ENCODE measurements at places on chromosomes 2 and 18.
A peak's percentile ranks its signal among the peaks of the same experiment; 100 is the strongest.

- DNase-seq, result peak; percentile 24
These were observed 126.6 kb upstream of the PPP1CB start for GRCh38 chr2:28624793-28625701.

GRCh38 chr2:234631646-234632514 is 135.0 kb upstream of the ARL4C start:
- no peak for DNase-seq

- DNase-seq, result no peak
These were observed 287.6 kb downstream of the MYCN start for GRCh38 chr2:16227811-16228462.

DNA sequence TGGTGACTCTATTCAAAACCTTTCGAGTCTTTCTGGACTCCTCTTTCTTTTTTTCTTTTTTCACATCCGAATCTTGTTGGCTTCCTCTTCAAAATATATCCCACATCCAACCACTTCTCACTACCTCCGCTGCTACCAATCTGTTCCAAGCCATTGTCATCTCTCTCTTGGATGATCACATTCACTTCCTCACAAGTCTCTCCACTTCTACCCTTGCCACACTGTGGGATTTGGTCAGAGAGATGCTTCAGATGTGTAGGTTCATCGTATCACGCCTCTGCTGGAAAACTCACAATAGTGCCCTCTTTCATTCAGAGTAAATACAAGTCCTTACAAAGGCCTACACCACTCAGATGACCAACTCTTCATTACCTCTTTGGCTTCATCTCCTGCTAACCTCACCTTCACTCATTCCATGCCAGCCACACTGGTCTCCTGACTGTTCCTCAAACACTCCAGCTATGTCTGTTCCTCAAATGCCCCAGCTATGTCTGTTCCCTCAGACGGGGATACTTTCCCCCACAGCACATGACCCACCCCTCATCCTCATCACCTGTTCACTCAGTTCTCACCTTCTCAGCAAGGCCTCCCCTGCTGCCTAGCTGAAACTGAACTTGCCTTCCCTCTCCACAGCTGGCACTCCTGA is 67.2 kb upstream of the PELI1 start:
- no peak for DNase-seq

- no peak for DNase-seq
These were observed 2.1 kb downstream of the PPP3R1 start for GRCh38 chr2:68250196-68250595.

DNA sequence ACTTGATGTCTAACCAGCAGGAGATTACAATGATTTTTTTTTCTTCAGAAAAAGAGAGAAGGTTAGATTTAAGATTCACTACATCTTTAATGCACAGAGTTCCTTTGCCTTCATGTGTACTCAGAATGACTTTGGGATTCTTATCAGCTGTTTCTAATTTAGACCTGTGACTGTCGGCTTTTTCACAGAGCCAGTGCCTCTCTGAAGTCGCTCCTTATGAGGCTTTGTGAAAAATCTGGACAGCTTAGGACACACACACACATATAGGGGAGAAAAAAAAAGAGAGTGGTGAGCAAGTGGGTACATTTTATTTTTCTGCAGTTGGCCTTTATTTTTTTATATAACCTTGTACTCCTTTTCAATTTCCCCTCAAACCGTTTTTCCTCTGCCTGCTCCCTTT is 893.1 kb upstream of the CELF4 start:
- no peak for DNase-seq

- DNase-seq, result no peak
These were observed 682.0 kb downstream of the SATB2 start for GRCh38 chr2:198775737-198776136.

DNA sequence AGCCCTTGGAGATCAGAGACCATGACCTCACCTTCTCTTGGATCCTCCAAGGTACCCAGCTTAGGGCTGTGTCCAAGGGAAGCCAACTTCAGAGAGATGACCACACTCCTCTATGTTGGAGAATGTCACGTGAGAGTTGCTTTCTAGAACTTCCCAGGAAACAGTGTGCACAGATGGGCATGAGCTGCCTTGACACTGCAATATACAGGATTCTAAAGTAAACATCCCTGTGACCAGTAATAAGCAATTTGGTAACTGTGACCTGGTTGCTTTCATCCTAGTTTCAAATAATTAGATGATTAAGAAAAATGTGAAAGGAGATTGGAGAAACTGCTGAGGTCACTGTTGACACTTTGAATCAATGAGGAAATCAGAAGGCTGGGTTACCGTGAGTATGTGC is 181.1 kb upstream of the EPAS1 start:
- no peak for DNase-seq

DNA sequence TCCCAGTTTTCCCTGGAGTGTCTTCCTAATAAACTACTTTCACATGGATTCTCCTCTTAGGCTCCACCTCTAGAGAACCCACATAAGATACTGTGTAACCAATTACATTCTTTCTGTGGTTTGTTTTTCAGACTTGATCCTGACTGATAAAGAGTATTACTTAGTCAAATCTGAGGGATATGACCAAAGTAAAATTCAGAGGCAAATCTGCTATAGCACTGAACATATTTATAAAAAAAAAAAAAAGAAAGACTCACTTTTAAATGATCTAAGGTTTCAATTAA is 13.9 kb downstream of the CKAP2L start:
- no peak for DNase-seq

- DNase-seq, result no peak
These were observed 190.1 kb downstream of the TTC32 start for GRCh38 chr2:19711470-19712372.

DNA sequence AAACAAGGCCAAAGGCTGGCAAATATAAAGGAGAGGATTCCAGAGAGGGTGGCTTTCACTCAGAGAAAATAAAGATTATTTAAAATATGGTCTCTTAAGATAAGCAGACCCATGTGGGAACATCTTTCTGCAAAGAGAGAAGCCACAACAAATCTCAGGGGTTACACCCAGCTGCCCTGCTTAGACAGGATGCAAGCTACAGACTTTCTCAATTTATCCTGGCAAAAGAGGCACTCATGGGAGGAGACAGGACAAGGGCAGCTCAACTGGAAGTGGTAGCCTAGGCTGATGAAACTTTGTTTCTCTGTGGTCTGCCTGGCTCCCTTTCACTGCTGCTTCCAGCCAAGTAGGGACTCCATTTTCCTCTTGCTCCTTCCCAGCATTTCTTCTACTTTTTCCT is 25.9 kb upstream of the SULT1C4 start:
- no peak for DNase-seq

- no peak for DNase-seq
These were observed 900.7 kb upstream of the SOX11 start for GRCh38 chr2:4791488-4791887.

GRCh38 chr2:79155826-79156476 is 3.6 kb downstream of the REG3A start:
- no peak for DNase-seq

GRCh38 chr2:79512442-79513401 is at the start of gene CTNNA2:
TSS of gene CTNNA2 (plus strand) at chr2:79513051.
- no peak for DNase-seq

DNA sequence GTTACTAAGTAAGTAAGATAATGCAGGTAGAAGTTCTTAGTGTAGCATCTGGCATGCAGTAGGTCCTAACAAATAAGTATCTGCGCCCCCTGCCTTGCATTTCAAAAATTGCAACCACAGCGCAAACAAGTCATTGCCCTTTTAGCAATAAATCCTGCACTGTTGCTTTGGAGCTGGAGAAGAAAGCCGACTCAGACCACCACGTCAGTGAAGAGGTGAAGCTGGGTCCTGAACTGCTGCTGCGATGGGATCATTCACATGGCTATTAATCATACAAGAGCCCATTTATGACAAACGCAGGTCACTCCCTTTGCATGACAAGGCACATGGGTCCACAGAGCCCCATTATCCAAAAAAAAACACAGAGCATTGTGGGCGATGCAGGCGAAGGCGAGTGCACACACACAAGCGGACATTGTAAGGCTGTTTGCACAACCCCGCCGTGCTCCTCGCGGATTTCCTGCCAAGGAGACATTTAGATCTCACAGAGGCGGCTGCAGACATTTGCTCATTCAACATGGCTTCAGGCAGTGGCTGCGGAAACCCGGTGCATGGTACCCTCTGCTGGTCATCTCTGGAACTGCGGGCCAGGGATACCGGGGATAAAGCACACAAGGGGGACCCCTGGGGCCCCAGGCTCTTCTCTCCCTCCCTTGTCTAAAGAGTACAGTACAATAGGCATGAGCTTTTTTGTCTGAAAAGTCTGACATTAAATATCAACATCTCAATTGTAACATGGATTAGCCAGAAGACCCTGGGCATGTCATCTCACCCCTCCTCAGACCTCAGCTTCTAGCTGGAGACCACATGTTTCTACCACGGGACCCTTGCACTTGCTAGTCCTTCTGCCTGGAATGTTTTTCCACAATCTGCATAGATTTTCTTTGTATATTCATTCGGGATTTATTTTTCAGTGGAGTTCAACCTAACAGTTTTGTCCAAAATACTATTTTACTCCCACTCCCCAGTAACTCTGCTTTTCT is 56.7 kb downstream of the CYRIA start:
- DNase-seq, result peak; percentile 81

- DNase-seq, result no peak
These were observed 32.6 kb downstream of the BCL2 start for GRCh38 chr18:63286926-63287325.
